A673 (cell line): ENCODE measurements at places on chromosomes 16 and 17. TPM values are rescaled to one million over a fixed set of nuclear protein-coding genes. Genes with fewer than 3 reads are reported as not detected.

Gene MRC2
- total RNA-seq = 34.3 and 57.1 TPM in 2 replicates

Gene RHBDL1
- 1.5 and 2.3 TPM in 2 replicates for total RNA-seq

Gene ABCA6
- 2.1 and 3.5 TPM in 2 replicates for total RNA-seq

Gene CCL2
- total RNA-seq = 3.7 and 3.9 TPM in 2 replicates

Gene ARHGAP23
- total RNA-seq = 19.0 and 24.9 TPM in 2 replicates

Gene USP43
- total RNA-seq = 0.26 and 0.34 TPM in 2 replicates

Gene ST6GALNAC2
- not detected in 2 replicates for total RNA-seq

Gene ZNF319
- total RNA-seq = 11.7 and 12.9 TPM in 2 replicates

- H3K4me3 ChIP-seq = no peak overlapping the region
- DNase-seq = no peak
- H3K27ac ChIP-seq = no peak overlapping the region
- no peaks in the 10 kb centered on the region for H3K4me1 ChIP-seq
- H3K27me3 ChIP-seq = peaks cover 16% of the 10 kb centered on the region
These were observed 151.7 kb downstream of the ANKFN1 start for GRCh38 chr17:56305007-56305406.

GRCh38 chr17:76612977-76613851 lies 27.6 kb upstream of the ST6GALNAC2 start:
- no peaks in the 10 kb centered on the region for H3K4me1 ChIP-seq
- no peaks in the 10 kb centered on the region for H3K36me3 ChIP-seq
- H3K4me3 ChIP-seq = no peak overlapping the region
- H3K27me3 ChIP-seq = no peaks in the 10 kb centered on the region

GRCh38 chr17:70206361-70207010 lies 37.2 kb downstream of the KCNJ2 start:
- H3K27ac ChIP-seq = no peak overlapping the region
- peaks cover 24% of the 10 kb centered on the region for H3K27me3 ChIP-seq
- no peak for DNase-seq
- no peaks in the 10 kb centered on the region for H3K36me3 ChIP-seq
- no peak overlapping the region for H3K4me3 ChIP-seq

DNA sequence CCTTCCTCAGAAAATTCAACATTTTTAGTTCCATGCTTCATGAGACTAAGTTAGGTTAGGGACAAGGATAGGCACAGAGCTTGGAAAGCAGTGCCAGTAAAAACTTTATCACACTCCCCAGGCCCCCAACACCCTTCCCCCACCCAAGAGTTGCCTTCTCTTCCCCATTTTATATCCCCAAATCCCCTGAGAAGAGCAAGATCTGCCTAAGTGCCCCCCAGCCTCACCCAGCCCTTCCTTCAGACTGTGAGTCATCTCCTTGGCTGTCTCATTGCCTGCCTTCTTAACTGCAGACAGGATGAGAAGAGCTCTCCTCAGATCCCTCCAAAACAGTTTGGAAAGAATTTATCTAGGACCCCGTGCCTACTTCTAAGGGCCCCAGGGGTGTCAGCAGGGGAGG lies 55.8 kb downstream of the NEUROD2 start:
- no peaks in the 10 kb centered on the region for H3K4me1 ChIP-seq
- H3K36me3 ChIP-seq = no peaks in the 10 kb centered on the region

- H3K27ac ChIP-seq = no peak overlapping the region
- peak; percentile 23 for DNase-seq
- no peaks in the 10 kb centered on the region for H3K27me3 ChIP-seq
- no peak overlapping the region for H3K4me3 ChIP-seq
These were observed 12.5 kb upstream of the FAM171A2 start for GRCh38 chr17:44376124-44376523.

DNA sequence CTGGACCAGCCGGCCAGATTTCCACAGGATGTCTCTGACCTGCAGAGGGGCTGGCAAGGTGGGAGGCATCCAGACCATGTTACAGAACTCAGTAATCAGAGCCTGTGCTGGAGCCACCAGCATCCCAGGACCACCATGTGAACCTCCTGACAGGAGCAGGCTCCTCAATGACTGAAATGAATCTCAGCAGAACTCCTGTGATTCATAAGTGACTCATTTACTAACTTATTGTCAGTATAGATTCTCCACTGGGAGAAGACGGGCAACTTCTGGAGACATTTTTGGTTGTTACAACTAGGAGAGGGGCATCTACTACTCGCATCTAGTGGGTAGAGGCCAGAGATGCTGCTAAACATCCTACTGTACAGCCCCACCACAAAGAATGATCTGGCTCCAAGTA lies 3.1 kb upstream of the WWOX start:
- peaks cover 15% of the 10 kb centered on the region for H3K4me1 ChIP-seq
- no peaks in the 10 kb centered on the region for H3K36me3 ChIP-seq
- no peaks in the 10 kb centered on the region for H3K27me3 ChIP-seq
- H3K27ac ChIP-seq = peak overlapping the region; percentile 85
- H3K4me3 ChIP-seq = no peak overlapping the region
- no peak for DNase-seq

GRCh38 chr16:89048090-89048725 lies 45.4 kb upstream of the ACSF3 start:
- H3K36me3 ChIP-seq = no peaks in the 10 kb centered on the region
- no peak for DNase-seq
- H3K27ac ChIP-seq = no peak overlapping the region
- peaks cover 51% of the 10 kb centered on the region for H3K4me1 ChIP-seq
- peaks cover 18% of the 10 kb centered on the region for H3K27me3 ChIP-seq

DNA sequence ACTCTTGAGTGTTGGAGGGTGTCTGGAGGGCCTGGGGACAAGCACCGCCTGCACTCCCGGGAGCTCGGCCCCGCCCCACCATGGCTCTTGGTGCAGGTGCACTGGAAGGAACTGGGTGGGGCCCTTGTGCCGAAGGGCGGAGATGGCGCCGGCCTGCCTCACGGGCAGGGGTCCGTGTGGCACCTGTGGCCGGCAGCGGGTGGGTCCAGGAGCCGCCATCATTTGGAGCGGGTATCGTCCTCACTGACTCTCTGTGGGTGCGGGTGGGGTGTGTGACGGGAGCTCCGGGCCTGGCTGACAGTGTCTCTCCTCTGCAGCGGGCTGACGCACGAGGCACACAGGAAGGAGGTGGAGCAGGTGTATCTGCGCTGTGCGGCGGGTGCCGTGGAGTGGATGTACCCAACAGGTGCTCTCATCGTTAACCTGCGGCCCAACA lies 5.2 kb downstream of the METRNL start:
- no peak overlapping the region for H3K27ac ChIP-seq
- no peak overlapping the region for H3K4me3 ChIP-seq
- H3K36me3 ChIP-seq = no peaks in the 10 kb centered on the region
- DNase-seq = no peak
- no peaks in the 10 kb centered on the region for H3K27me3 ChIP-seq
- peaks cover 12% of the 10 kb centered on the region for H3K4me1 ChIP-seq

GRCh38 chr17:58416937-58417299 lies 416 bp downstream of the RNF43 start:
- H3K4me3 ChIP-seq = peak overlapping the region; percentile 26
- peaks cover 24% of the 10 kb centered on the region for H3K27me3 ChIP-seq
- no peak overlapping the region for H3K27ac ChIP-seq
- no peak for DNase-seq
- no peaks in the 10 kb centered on the region for H3K36me3 ChIP-seq
- no peaks in the 10 kb centered on the region for H3K4me1 ChIP-seq

GRCh38 chr16:31099860-31100638 lies 5.5 kb upstream of the VKORC1 start:
- H3K4me3 ChIP-seq = no peak overlapping the region

DNA sequence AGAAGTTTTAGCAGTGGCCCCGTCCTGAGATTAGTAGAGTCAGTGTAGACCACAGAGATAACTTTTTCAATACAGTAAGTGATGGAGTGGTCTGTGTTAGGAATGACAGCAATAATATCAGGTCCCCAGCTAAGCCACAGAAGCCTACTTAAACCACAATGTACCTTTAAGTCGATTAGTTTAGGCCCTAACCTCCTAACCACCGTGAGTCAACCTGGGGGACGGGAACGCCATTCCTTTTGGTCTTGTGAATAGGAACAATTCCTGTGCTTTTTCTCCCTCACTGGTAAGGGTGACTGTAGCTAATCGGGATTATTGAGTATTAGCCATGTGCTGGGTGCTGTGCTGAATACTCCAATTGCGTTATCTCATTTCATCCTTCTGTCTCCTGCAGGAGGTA lies 14.0 kb downstream of the YPEL2 start:
- no peaks in the 10 kb centered on the region for H3K4me1 ChIP-seq
- no peak overlapping the region for H3K27ac ChIP-seq
- no peaks in the 10 kb centered on the region for H3K27me3 ChIP-seq
- H3K36me3 ChIP-seq = no peaks in the 10 kb centered on the region
- DNase-seq = no peak
- no peak overlapping the region for H3K4me3 ChIP-seq

GRCh38 chr17:58595194-58595792 lies 80.9 kb upstream of the MTMR4 start:
- DNase-seq = no peak
- no peaks in the 10 kb centered on the region for H3K36me3 ChIP-seq
- no peak overlapping the region for H3K4me3 ChIP-seq
- H3K4me1 ChIP-seq = no peaks in the 10 kb centered on the region

- H3K4me3 ChIP-seq = no peak overlapping the region
- no peaks in the 10 kb centered on the region for H3K36me3 ChIP-seq
- H3K4me1 ChIP-seq = no peaks in the 10 kb centered on the region
- no peak for DNase-seq
- H3K27me3 ChIP-seq = no peaks in the 10 kb centered on the region
These were observed 33.9 kb downstream of the ARHGAP27 start for GRCh38 chr17:45398800-45399199.

- H3K36me3 ChIP-seq = no peaks in the 10 kb centered on the region
- H3K4me3 ChIP-seq = no peak overlapping the region
- H3K27me3 ChIP-seq = no peaks in the 10 kb centered on the region
- no peak for DNase-seq
These were observed 194.3 kb downstream of the CCDC182 start for GRCh38 chr17:57550668-57551315.

DNA sequence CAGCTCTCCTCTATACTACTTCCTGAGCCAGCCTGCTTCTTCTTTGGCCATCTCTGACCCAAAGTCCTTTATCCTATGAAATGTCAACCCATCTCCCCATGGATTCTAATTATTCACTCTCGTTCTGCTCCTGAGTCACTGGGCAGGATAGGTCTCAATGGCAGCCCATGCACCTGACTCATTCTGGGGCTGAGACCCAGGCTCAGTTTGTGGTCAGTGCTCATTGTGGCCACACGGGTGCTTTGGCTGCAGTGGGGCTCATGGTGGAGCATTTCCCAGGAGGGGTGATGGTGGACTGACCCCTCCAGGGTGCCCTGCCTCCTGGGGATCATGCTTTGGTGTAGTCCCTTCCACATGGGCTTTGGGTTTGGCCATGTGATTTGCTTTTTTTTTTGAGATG lies 154.8 kb upstream of the WSCD1 start:
- no peaks in the 10 kb centered on the region for H3K36me3 ChIP-seq
- H3K27ac ChIP-seq = no peak overlapping the region
- H3K4me1 ChIP-seq = no peaks in the 10 kb centered on the region
- no peak for DNase-seq
- H3K4me3 ChIP-seq = no peak overlapping the region

- H3K36me3 ChIP-seq = no peaks in the 10 kb centered on the region
- no peaks in the 10 kb centered on the region for H3K27me3 ChIP-seq
- DNase-seq = no peak
- no peak overlapping the region for H3K27ac ChIP-seq
These were observed 36.0 kb upstream of the ICAM2 start for GRCh38 chr17:64056269-64057005.

DNA sequence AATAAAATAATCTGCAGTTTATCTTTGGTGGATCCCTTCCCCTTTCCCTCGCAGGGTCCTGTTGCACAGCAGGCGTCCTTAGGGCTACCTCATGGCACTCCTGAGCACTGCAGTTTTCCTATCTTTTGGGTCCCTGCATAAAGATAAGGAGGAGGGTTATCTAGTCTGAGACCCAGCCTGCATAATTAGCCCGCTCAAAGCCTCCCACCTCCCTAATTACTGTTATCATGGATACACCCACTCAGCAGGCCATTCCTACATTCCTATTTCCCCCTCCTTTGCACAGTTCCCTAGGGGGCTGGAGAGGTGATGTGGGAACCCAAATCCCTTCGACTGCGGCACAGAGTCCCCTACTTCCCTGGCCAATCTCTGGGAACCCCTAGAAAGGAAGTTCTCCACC lies 5.1 kb upstream of the CLUH start:
- no peak for DNase-seq
- H3K36me3 ChIP-seq = no peaks in the 10 kb centered on the region
- H3K27me3 ChIP-seq = no peaks in the 10 kb centered on the region
- H3K27ac ChIP-seq = no peak overlapping the region

- no peaks in the 10 kb centered on the region for H3K27me3 ChIP-seq
- H3K4me3 ChIP-seq = no peak overlapping the region
- H3K27ac ChIP-seq = no peak overlapping the region
- H3K4me1 ChIP-seq = no peaks in the 10 kb centered on the region
- H3K36me3 ChIP-seq = no peaks in the 10 kb centered on the region
These were observed 61.2 kb downstream of the HS3ST3A1 start for GRCh38 chr17:13540546-13540945.

DNA sequence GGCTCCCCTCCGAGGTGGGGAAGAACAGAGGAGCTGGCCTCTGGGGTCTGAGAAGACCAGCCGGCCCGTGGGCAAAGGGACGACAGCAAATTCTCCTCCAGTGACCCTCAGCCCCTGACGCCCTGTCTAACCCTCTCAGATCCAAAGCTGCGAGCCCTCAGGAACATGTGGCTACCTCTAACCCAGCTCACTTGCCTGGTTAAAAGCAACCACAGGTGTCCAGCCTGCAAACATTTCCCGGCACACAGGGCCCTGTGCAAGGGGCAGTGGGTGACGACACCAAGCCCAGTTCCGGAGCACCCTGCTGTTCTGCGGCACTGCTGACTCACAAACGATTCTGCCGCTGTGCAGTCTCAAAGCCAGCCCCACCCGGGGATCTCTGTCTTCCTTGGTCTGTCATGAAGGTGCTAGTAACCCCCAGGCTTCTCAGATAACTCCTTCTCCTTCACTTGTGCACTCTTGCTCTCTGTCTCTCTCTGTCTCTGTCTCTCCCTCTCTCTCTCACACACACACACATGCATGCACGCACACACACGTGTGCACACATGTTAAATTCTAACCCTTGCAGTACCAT lies 23.0 kb downstream of the WNT3 start:
- H3K27me3 ChIP-seq = no peaks in the 10 kb centered on the region
- H3K27ac ChIP-seq = no peak overlapping the region
- no peak overlapping the region for H3K4me3 ChIP-seq
- peak; percentile 31 for DNase-seq
- H3K36me3 ChIP-seq = no peaks in the 10 kb centered on the region

DNA sequence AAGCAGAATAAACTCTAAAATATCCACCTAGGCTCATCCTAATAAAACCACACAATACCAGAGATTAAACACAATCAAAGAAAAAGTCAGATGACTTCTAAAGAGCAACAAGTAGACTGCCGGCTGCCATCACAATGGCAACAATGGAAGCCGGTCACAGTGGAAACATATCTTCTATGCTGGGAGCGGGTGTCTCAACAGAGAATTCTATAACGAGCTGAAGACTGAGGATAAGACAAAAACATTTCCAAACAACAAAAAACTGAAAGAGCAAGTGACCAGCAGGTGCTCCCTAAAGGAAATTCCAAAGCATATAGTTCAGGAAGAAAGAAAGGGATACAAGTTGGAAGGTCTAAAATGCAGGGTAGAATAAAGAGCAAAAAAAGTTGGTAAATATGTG lies 8.9 kb downstream of the NSMCE1 start:
- no peaks in the 10 kb centered on the region for H3K4me1 ChIP-seq
- H3K27ac ChIP-seq = no peak overlapping the region
- no peak overlapping the region for H3K4me3 ChIP-seq
- H3K36me3 ChIP-seq = no peaks in the 10 kb centered on the region

GRCh38 chr16:11768849-11769248 lies 26.2 kb upstream of the TXNDC11 start:
- no peak overlapping the region for H3K4me3 ChIP-seq
- peaks cover 85% of the 10 kb centered on the region for H3K36me3 ChIP-seq
- H3K4me1 ChIP-seq = no peaks in the 10 kb centered on the region
- no peak for DNase-seq

- no peaks in the 10 kb centered on the region for H3K27me3 ChIP-seq
- no peaks in the 10 kb centered on the region for H3K36me3 ChIP-seq
- no peak for DNase-seq
- H3K4me3 ChIP-seq = no peak overlapping the region
- no peak overlapping the region for H3K27ac ChIP-seq
These were observed 30.4 kb downstream of the RPH3AL start for GRCh38 chr17:322006-322780.
